ENCODE measurements at places on chromosomes 1 and 21. TPM values are rescaled to one million over a fixed set of nuclear protein-coding genes. Genes with fewer than 3 reads are reported as not detected.

DNA sequence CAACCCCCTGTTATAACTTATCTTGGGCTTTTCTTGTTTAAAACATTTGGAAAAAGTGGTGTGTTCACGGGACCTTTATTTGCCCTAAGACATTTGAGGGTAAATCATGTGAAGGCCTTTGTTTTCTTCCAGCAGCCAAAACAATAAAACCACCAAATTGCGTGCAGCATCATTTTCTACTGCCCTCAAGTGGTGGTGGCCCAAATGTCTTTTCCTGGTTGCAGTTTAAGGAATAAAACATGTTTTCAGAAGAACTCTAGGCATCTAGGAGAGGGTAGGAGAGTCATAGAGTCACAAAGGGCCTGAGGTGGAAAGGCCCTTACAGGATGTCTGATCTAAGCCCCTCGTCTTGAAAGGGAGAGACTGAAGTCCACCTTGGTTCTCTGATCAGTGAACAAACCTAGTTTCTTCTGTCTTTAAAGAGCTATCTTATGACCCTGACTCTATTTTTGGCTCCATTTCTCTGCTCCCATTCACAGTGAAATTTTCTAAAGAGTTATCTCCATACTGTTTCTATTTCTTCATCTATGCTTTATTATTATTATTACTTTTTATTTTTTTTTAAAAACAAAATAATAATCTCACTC, 16.0 kb upstream of the EPS15 start:
- H3K4me1 ChIP-seq, result no peaks in the 10 kb centered on the region
- H3K27me3 ChIP-seq, result no peaks in the 10 kb centered on the region
- H3K36me3 ChIP-seq, result no peaks in the 10 kb centered on the region
- DNase-seq, result no peak

- H3K4me1 ChIP-seq, result no peaks in the 10 kb centered on the region
- H3K27ac ChIP-seq, result no peak overlapping the region
- no peak for DNase-seq
- no peak overlapping the region for H3K4me3 ChIP-seq
Observed at GRCh38 chr1:7432102-7432899, 338.8 kb upstream of the VAMP3 start.

Gene C1orf115
- 9.6 TPM for total RNA-seq

Gene TAL1
- 1.0 TPM for total RNA-seq

Gene KCNK2
- 0.12 TPM for total RNA-seq

Gene RGS18
- 1.4 TPM for total RNA-seq

Gene CRYAA
- total RNA-seq, result not detected

Gene KRTAP11-1
- not detected for total RNA-seq

Gene CFHR4
- not detected for total RNA-seq

Gene CAPN8
- 0.67 TPM for total RNA-seq
